ENCODE measurements at places on chromosomes 16 and 17.
A peak's percentile ranks its signal among the peaks of the same experiment; 100 is the strongest.

- DNase-seq: no peak
Observed at GRCh38 chr16:11587643-11588247, 1.0 kb upstream of the LITAF start.

DNA sequence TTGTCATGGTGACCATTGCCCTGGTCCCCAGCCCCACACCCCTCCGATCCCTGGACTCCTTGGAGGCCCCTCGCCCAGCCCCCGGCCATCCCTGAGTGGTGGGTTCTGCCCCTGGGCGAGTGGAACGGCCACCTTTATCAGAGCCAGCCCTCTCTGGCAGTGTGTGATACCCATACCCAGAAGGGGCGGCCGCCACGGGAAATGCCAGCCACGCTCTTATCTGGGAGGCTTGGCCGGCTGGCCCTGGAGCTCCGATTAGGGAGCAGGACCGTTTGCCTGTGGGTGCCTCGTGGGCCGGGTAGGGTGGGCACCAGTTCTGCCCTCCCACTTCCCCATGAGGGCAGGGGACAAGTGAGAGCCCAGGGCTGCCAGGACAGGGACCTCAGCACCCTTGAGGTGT lies 58.3 kb upstream of the ZC3H18 start:
- no peak for DNase-seq

GRCh38 chr17:18028114-18028951 lies 10.6 kb downstream of the ATPAF2 start:
- no peak for DNase-seq

DNA sequence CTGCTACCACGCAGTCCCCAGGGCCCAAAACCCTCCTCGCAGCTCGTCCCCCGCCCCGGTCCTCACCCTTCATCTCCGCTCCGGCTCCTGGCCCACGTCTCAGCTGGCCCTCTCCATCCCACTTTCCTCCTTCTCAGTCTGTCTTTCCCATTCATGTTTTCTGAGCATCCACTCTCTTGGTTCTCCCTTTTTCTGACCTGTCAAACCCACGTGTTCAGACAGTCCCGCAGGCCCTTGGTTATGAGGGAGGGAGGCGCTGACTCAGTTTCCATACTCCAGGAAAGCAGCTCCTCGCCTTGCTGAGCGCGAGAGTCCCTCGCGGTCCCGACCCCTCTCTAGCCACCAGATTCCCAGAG lies 392 bp upstream of the HID1 start:
- DNase-seq: no peak

GRCh38 chr16:29315916-29316517 lies 90.5 kb downstream of the NPIPB11 start:
- no peak for DNase-seq

GRCh38 chr17:48747445-48748363 lies 19.2 kb upstream of the HOXB13 start:
- DNase-seq: no peak

GRCh38 chr16:88302666-88303065 lies 80.1 kb upstream of the ZNF469 start:
- no peak for DNase-seq

DNA sequence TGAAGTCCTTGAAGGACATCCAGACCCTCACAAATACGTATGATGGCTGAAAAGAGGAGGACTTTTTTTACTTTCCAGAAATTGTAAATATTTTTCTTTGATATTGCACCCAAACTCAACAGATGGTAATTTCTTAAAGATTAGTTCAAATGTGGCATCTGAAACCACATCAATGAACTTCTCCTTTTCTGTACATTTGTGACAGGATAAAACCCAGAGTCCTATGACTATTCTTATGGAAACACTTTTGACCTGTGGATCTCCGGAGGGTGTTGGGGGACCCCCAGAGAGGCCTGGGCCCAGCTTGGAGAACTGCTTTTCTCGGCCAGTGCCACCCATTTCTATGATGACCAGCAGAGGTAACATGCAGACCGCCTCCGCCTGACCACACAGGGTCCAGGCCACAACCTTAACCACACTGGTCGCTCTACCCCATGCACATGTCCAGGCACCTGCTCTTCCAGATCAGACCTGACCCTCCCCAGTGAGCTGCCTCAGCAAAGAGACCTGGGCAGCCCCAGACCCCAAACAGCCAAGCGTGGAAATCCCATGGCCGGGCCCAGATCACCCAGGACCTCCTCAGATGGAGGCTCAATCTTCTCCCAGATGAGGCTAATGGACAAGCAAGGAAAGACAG lies 22.7 kb downstream of the RPH3AL start:
- DNase-seq: no peak

DNA sequence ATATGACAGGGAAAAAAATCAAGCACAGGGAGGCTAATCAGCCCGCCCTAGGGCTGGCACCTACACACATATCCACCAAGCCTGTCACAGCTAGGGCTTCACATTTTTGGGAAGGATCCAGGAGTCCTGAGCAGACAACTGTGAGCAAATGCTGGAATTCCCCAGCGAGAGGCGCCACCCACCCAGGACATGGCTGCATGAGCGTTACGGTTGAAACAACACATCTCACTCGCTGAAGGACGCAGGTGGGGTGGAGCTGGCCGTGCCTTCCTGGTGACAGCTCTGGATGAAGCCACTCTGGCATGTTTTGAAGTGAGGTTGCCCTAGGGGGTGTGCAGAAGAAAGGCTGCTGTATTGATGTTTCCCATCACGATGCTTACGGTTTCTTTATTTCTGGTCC lies 315.1 kb upstream of the EEF2KMT start:
- DNase-seq: no peak

- no peak for DNase-seq
Observed at GRCh38 chr17:31390748-31391495, 553 bp upstream of the RAB11FIP4 start.

GRCh38 chr16:51641191-51641765 lies 490.2 kb upstream of the SALL1 start:
- DNase-seq: no peak

GRCh38 chr17:6639586-6640535 lies 650 bp downstream of the KIAA0753 start:
- DNase-seq: no peak

DNA sequence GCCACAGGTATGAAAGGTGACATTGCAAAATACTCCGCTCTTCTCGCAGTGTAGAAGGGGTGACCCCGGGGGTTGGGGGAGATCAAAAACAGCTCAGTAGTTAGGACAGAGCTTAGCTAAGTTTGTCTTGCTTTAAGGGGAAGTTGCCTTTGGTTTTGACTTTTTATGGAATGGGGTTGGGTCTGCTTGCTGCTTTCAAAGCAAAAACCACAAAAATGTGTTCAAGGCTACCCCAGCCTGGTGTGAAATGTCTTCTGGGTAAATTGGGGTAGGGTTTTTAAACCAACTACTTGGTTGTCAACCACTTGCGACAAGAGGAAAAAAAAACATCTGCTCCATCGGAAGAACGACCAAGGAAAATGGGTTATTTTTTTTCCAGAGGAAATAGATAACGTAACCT lies 6.2 kb downstream of the FUS start:
- DNase-seq: no peak

- DNase-seq: peak; percentile 60
Observed at GRCh38 chr16:81996664-81997509, 14.4 kb downstream of the SDR42E1 start.

GRCh38 chr17:19385521-19385983 lies 1.4 kb downstream of the MFAP4 start:
- no peak for DNase-seq

- no peak for DNase-seq
Observed at GRCh38 chr17:73091770-73092522, 542 bp downstream of the SLC39A11 start.

- DNase-seq: no peak
Observed at GRCh38 chr16:86319585-86320236, 190.6 kb upstream of the FOXF1 start.

- DNase-seq: no peak
Observed at GRCh38 chr17:74272731-74273201, 1.3 kb upstream of the DNAI2 start.

DNA sequence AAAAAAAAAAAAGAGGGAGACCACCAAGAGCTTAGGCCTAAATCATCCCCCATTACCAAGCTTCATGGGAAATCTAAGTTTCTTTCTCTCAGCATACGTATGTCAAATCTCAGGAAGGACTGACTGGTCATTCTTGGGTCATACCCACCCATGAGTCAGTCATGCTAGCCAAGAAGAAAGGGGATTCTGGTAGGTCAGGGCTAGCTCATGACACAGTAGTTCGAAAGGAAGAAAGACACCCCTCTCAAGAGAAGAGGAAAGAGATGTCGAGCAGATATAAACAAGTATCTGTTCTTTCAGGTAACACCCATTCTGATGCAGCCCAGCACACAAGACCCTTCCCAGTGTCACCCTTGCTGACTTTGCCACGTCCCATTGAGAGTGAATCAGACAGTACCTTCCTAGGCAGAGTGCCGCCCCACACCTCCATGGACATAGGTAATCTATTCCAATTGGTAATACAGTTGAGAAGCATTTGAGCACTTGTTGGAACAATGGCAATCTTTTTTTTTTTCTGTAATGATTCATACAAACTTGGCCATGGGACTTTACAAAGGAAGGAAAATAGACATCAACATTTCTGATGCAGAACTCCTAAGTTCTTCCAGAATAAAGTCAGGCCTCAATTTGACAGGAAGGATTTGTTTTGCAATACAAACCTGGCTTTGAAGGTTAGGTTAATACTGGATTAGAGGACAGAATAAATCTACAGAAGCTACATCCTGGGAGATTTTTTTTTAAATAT lies 38.2 kb downstream of the COPRS start:
- no peak for DNase-seq

DNA sequence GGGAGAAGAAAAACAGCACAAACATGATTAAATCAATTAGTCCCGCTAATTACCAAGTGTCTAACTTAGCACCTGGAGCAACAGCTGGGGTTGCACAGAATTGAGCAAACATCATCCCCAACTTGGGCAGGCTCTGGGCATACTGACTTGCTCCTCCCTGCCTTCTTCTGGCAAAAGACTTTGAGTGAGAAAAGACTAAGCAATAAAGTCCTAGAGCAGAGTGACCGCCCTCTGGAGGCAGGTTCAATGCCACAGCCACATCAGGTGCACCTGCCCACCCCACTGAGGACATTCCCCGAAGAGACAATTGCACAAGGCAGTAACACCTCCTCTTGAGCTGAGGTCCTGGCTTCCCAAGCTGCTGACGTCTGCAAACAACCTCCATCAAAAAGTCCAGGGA lies 358.3 kb downstream of the SOX9 start:
- DNase-seq: no peak

DNA sequence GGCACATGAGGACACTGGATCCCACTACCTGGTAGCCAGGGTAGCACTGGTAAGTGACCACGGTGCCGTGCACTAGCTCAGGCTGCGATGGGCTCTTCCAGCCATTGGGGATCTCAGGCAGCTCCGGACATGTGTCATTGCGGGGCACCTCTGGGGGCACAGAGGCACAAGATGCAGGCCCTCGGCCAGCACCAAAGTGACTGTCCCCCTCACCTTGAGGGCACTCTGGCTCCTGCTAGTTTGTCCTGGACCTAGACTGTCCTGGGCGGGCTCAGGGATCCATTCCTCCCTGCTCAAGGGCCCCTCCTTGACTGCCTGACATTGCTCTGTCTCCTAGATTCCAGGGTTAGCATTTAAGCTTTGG lies 6.7 kb upstream of the PHF12 start:
- no peak for DNase-seq

DNA sequence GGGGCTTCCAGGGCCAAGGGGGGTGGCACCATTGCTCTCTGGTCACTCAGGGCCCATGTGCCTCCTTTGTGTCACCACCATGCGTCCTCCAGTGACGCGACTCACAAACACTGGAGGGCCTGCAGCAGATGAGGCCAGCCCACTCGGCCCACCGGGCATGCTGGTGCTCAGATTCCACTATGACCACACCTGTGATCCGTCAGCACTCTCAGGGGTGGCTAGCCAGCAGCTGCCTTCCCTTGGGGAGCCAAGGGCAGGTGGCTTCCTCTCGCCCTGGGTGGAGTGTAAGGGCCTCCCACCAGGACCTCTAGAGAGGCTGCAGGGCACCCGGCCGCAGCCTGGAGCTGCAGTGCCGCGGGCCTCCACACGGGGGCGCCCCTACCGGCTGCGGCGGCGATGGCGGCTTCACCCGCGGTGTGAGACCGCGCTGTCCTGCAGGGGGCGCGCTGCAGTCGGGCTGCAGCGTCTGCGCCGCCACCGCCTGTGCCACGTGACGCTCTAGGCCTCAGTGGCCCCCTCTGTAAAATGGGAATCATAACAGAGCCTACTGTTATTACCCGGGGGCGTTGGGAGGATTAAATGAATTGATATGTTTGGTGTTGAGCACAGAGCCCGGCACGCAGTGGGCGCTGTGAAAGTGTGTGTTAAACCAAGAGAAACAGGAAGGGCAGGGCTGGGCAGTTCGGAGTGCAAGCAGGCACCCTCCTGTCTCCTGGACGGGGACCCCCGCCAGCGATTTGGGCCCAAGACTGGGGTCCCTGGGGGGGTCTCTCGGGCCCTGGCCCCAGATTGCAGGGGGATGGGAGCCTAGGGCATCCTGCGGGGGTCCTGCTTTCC lies 192.4 kb upstream of the GSE1 start:
- DNase-seq: peak; percentile 49

- DNase-seq: no peak
Observed at GRCh38 chr17:82910041-82910481, 70.2 kb upstream of the ZNF750 start.

DNA sequence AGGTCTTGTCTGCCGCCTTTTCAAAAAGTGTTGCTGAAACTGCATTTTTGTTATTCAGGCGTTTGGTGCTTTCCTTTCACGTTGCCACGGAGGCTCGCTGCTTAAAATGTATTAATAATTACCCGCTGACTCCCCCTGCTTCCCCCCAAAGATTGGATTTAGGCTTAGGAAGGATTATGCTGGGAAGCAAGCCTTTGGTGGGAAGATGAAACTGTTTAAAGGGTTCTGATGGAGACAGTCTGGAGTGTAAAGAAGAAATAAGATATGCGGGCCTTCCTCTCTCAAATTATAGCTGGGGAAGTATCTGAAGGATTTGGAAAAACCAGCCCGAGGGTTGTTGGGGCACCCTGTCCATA lies 1.1 kb downstream of the KSR1 start:
- DNase-seq: no peak

GRCh38 chr17:65954148-65954449 lies 237.8 kb downstream of the CEP112 start:
- no peak for DNase-seq

GRCh38 chr17:14926526-14927122 lies 338.5 kb downstream of the PMP22 start:
- DNase-seq: peak; percentile 29

DNA sequence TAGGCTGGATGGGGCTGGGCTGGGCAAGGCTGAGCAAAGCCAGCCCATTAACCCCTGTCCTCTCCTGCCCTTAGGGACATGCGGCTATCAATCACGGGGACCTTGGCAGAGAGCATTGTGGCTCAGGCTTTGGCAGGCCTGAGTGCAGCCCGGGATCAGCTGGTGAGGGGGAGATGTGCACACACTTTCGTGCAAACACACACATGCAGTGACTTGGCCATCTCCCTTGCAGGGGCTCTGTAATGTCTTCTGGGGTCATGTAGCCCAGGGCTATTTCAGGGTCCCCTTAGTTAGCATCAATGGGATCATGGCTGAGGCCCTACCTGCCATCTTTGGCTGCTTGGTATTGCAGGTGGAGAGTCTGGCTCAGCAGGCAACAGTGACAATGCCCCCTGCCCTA lies 6.9 kb downstream of the CARMIL2 start:
- DNase-seq: no peak

Measured in HCT116 (cell line).